ENCODE measurements at places on chromosomes 7 and 10.

GRCh38 chr7:65872776-65873581 lies at the start of gene VKORC1L1:
VKORC1L1 (plus strand) TSS chr7:65873074; CDS start chr7:65873372, 298 bp downstream.
- DNase-seq, result peak; percentile 90

DNA sequence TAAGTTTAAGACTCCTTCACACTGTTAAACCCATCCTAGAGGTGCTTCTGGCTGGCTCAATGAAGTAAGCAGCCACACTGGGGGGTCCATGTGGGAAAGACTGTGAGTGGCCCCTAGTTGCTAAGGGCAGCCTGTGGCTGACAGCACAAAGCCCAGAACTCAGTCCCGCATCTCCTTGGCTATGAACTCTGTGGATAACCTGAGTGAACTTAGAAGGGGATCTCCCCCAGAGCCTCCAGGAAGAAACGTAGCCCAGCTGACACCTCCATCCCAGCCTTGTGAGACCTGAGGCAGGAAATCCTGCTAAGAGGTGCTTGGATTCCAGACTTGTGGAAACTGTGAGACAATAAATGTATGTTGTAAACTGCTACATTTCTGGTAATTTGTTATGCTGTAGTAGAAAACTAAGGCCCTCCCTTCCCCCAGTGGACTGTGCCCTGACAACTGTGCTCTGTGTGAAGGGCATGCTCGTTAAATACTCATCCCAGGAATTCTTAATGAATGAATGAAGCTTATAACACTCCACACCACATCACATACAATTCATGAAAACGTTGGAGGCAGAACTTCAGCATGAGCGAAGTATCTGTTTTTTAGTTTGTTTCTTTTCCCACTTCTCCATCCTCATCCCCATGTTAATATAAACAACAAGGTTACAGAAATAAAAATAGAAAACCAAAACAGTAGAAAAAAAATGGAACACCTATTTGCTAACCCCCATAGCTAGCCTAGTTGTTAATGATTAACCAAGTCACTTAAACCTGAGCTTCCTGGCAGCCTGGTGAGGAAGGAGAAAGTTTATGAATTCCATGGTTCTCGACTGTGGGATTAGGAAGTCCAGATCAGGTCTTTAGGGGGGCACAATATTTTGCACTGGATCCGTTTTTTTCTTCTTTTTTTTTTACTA lies 36.8 kb upstream of the AOAH start:
- no peak for DNase-seq

- no peak for DNase-seq
Observed at GRCh38 chr7:98771519-98771918, 98.3 kb downstream of the TMEM130 start.

DNA sequence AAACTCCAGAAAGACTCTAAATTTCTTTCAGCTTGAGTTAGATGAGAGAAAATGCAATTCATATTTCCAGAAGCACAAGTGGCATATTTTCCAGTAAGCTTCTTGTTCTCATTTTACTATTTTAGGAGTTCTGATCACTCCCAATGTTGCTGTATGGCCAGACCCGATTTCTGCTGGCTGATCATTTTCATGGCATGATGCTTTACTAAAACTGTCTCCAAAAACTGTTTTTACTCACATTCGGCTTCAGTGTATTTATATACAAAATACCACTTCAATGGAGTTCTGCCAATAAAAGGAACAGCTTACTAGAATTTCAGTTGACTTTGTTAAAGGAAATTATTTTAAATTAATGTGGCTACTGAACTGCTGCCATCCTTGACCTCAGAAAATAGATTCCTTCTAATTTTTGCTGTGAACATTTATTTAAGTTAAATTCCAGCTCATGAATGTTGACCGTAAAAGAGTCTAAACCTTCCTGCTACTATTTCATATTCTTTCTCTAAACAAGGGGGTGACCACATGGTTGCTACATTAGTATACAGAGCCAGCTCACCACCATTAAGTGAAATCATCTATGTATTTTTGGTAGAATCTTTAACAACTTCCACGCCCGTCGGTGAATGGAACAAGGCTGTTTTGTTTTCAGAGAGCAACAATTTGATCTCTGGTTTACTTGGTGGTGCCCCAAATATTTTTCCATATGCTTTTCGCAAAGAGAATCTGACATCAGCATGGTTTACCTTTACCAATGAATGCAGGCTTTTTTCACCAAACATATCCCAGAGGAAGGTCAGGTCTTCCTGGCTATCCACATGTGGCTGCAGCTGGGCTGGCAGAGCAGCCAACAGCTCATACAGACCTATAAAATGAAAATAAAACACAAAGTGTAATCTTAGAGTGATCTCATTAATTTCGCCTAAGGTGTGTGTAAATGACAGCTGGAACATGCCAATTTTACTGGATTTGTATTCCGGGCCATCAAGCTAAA lies 101.2 kb downstream of the MPP7 start:
- no peak for DNase-seq

DNA sequence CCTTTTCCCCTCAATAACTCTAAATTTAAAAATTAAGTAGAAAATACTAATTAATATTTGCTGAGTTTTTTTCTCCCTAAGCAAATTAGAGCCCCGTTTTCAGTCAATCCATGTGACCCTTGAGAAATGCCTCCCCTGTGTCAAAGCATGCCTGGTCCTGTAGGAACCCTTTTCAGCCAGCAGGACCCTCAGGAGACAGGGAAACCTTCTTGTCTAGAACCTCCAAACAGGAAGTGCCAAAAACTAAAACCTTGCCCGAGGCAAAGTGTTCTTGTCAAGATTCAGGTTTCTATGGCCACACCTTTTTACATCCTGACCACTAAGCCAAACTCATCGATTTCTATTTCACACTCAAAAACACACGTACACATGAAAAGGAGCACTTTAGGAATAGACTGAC lies 60.1 kb upstream of the NFE2L3 start:
- DNase-seq, result no peak

GRCh38 chr7:143958781-143959180 lies 4.1 kb downstream of the OR2F1 start:
- DNase-seq, result no peak

DNA sequence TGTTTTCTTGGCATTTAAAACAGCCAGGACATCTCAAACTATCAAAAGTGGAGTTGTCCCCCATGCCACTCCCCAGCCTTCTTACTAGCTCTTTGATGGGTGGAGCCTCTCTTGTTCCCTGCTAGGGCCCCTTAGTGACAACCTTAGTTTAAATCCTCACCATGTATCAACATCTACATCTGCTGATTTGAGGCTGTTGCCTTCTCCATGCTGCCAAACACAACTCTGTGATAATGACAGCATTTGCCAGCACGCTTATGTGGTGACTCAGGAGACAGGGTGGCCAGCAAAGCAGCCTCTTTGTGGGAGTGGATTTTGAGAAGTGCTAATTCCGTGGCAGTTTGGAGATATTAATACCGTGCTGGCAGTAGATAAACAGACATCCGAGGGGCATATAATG lies 145.4 kb downstream of the LRRC4 start:
- DNase-seq, result no peak

GRCh38 chr7:135441791-135442190 lies 68.1 kb downstream of the CNOT4 start:
- DNase-seq, result no peak

DNA sequence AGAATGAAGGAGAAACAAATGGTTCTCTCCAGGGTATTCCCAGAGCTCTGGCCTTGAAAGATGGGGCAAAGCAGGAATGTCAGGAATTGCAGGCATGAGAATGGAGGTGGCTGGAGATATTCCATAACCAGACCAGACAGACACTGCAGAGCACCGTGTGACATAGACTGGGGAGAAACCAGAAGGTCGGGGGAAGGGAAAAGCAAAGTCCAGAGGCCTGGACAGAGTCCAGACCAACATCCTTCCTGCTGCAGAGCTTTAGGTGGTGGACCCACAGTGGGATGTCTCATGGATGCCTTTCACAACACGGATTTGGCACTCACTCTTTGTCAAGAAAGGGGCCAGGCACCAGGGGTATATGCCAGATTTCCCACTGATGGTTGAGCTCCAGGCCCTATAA lies 177.2 kb upstream of the INHBA start:
- no peak for DNase-seq

GRCh38 chr7:139355320-139355719 lies 4.4 kb upstream of the LUC7L2 start:
- no peak for DNase-seq

DNA sequence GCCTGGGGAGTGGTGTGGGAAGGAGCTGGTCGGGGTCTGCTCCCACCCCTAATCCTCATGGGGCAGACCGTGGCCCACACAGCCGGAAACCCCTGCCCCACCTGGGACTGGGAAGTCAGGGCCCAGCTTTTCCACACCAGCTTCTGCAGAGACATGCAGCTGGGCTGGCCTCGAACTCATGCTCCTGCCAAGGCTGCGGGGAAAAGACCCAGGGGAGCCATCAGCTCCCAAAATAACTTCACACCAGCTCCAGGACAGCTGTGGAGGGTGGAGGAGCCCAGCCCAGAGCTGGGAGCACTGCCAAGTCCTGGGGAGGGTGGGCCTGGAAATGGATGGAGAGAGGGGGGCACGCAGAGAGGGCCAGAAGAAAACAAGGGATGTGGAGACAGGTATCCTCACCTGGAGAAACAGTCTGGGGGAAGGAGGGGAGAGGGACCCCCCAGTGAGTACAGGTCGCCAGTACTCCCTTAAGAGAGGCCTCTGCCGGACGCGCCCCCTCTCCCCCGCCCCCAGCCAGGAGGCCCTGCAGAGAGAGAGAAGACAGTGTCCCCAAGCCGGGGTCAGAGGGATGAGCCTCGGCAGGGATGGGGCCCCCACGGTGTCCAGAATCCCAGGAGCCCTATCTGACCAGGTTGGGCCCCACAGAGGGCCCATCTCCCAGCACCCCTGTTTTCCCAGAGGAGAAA lies 11.5 kb upstream of the GRIFIN start:
- DNase-seq, result no peak

DNA sequence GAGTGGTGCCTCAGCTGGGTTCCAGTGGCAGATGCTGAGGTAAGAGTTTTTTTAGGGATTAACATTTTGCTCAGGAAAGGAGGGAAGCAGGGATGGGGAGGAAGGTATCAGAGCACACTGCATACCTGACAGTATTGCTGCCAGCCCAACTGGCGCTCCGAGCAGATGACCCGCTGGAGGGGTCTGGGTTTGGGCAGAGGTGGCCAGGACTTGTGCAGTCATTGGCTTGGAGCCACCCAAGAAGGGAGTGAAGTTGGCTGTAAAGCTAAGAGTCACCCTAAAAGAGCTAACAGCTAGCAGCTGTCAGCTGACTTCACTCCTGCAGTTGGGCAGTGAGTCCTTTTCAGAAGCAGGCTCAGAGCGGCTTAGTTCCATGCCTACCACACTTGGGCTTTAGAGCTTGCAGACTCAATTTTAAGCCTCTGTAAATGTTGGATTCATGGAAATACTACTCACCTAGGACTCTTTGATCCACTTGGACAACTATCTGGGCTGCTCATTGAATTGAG lies 5.8 kb upstream of the ARHGAP22 start:
- DNase-seq, result no peak

- no peak for DNase-seq
Observed at GRCh38 chr10:29428486-29428885, 139.6 kb downstream of the LYZL1 start.

- no peak for DNase-seq
Observed at GRCh38 chr10:44858988-44859387, 52.1 kb upstream of the TMEM72 start.

DNA sequence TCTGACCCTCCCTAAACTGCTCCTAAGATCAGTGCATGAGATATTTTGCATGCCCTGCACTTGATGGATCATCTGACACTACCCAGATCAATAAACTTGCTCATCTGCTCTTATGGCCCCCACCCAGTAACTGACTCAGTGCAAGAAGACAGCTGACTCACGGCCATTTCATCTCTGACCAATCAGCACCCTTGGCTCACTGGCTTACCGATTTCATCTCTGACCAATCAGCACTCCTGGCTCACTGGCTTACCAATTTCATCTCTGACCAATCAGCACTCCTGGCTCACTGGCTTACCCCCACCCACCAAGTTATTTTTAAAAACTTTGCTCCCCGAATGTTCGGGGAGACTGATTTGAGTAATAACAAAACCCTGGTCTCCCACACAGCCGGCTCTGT lies 37.2 kb upstream of the OPTN start:
- no peak for DNase-seq

DNA sequence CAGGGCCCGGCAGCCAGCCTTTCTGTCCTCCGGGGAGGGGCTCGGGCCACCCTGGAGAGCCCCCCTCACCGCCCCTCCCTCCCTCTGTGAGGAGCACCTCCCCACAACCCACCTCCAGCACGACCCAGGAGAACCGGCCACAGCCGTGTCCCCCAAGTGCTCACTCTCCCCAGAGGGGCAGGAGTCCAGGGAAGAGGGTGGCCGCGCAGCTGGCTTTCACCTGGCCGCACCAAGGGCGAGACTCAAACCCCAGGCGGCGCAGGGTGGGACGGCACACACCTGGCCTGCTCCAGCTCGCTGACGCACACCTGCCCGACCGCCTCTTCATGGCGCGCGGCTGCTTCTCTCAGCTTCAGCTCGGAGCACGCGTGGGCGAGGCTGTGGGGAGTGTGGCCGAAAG lies 73.4 kb downstream of the CFAP46 start:
- no peak for DNase-seq

DNA sequence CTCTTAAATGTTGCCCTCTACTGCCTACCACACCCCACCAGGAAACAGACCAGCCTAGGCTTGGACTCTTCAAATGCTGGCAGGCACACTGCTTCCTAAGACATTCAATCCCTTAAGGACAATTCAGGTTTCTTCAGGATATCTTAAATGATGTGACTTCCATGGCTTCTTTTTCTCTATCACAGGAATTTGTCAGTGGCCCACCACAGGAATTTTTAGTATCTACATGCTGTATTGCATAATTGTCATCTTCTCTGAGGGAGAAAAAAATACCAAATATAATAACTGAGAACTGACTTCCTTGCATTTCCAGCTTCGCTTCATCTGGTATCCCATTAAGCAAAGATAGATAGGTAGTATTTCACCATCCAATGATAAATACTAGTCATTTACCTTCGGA lies 129.3 kb downstream of the WNT2 start:
- no peak for DNase-seq

DNA sequence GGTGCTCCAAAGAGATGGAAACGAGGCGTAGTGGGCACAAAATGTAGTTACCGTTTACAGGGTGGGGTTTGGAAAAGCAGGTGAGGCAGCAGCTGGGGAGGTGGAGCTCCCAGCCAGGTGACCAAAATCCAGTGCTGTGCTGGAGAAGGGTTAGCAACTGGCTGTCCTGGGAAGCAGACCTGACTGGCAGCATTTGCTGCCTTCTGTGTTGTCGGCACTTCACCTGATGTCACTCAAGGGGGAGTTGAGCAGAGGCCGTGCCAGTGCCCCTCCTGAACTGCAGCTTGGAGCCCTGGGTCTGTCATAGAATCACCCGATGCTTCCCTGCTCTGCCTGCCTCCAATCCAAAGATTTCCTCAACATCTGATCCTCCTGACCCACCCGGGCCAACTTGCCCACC lies 12.8 kb downstream of the GCK start:
- DNase-seq, result no peak

DNA sequence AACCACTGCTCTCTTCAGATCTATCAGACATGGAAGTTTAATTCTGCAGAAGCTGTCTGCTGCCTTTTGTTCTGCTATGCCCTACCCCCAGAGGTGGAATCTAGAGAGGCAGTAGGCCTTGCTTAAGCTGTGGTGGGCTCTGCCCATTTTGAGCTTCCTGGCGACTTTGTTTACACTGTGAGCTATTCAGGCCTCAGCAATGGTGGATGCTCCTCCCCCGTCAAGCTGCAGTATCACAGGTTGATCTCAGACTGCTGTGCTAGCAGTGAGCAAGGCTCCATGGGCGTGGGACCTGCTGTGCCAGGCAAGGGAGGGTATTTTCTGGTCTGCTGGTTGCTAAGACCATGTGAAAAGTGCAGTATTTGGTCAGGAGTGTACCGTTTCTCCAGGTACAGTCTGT lies 45.1 kb upstream of the CDK14 start:
- no peak for DNase-seq
